ENCODE measurements at places on chromosomes 6 and 20.

DNA sequence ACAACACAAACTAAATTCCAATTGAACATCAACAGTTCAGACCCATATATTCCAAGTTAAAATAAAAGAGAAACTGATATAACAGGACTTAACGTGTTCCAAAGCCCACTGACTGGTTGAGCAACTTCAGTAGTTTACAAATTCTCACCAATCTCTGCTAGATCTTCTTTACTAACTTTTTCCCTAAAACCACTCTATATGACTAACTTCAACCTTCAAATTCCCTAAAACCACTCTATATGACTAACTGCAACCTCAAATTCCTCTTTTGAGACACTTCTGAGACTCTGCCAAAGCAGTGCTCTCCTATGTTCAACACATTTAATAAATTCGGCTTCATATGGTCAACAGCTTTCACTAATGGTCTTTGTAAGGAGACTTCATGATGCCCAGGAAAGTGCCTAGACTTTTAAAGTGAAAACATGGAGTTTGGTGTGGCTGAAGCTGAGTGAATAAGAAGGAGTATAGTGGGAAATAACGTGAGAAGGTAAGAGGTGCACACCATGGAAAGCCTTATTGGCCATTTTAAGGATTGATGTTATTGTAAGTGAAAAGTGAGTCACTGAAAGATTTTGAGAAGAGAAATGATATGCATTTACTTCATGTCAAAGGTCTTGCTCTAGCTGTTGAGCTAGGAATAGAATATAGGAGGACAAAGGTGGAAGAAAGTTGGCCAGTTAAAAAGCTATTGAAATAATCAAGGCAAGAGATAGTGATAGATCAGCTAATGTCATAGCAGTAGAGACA is 134.0 kb upstream of the HCRTR2 start:
- peaks cover 7% of the 10 kb centered on the region for H3K4me1 ChIP-seq
- DNase-seq, result peak; percentile 20
- H3K36me3 ChIP-seq, result no peaks in the 10 kb centered on the region
- H3K4me3 ChIP-seq, result no peak overlapping the region

DNA sequence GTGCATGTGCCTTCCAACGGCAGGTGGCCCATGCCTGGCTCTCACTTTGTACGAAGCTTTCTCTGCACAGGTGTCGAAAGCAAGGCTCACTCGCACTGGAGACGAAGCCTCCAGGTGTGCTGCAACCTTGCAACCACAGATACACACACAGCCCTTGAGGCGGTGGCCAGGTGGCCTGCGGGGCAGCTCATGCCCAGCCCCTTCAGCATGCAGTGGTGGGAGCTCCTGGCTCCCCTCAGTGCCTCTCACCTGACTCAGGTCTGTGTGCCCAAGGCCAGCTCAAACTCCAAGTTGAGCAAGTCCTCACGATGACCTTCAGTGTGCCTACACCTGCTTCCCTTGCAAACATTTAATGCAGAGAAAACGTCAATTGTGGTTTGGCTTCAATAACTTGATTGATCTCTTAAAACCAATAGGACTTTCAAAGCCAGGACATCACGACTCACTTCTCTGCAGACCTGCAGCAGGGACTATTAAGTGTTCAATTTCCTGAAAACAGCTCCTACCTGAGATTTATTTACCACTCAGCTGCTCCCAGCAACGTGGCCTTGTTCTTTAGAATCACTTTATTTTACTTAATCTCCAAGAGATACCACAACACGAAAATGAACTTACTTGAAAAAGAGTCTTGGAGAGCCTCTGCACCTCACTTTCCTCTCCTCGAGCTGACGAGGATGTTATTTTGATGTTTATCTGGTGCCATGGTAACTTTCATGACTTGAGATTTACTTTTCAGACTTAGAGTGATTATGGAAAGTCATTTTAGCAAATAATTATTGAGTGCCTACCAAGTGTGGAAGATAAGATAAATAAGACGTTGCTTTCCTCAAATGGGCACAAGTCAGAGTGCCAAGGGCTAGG is 86.3 kb downstream of the SLC22A23 start:
- no peak overlapping the region for H3K4me3 ChIP-seq
- H3K27ac ChIP-seq, result no peak overlapping the region
- no peak for DNase-seq
- peaks cover 5% of the 10 kb centered on the region for H3K36me3 ChIP-seq

- H3K27me3 ChIP-seq, result no peaks in the 10 kb centered on the region
- H3K4me3 ChIP-seq, result no peak overlapping the region
- H3K36me3 ChIP-seq, result peaks cover 69% of the 10 kb centered on the region
- H3K4me1 ChIP-seq, result peaks cover 5% of the 10 kb centered on the region
- no peak overlapping the region for H3K27ac ChIP-seq
- DNase-seq, result no peak
These were observed 60.2 kb downstream of the MYH7B start for GRCh38 chr20:35015863-35016193.

- DNase-seq, result peak; percentile 16
- H3K36me3 ChIP-seq, result peaks cover 7% of the 10 kb centered on the region
- H3K4me1 ChIP-seq, result peaks cover 33% of the 10 kb centered on the region
- peak overlapping the region; percentile 84 for H3K4me3 ChIP-seq
- H3K27ac ChIP-seq, result peak overlapping the region; percentile 74
- H3K27me3 ChIP-seq, result no peaks in the 10 kb centered on the region
These were observed 1.1 kb downstream of the MAPRE1 start for GRCh38 chr20:32820698-32821377.

GRCh38 chr20:41178904-41179432 is 41.6 kb downstream of the PLCG1 start:
- H3K4me1 ChIP-seq, result peaks cover 23% of the 10 kb centered on the region
- peaks cover 21% of the 10 kb centered on the region for H3K36me3 ChIP-seq
- no peak for DNase-seq
- peak overlapping the region; percentile 35 for H3K27ac ChIP-seq
- H3K27me3 ChIP-seq, result no peaks in the 10 kb centered on the region

GRCh38 chr6:159232751-159233150 is 63.6 kb downstream of the FNDC1 start:
- DNase-seq, result no peak
- no peak overlapping the region for H3K4me3 ChIP-seq
- H3K27ac ChIP-seq, result no peak overlapping the region
- peaks cover 59% of the 10 kb centered on the region for H3K27me3 ChIP-seq

DNA sequence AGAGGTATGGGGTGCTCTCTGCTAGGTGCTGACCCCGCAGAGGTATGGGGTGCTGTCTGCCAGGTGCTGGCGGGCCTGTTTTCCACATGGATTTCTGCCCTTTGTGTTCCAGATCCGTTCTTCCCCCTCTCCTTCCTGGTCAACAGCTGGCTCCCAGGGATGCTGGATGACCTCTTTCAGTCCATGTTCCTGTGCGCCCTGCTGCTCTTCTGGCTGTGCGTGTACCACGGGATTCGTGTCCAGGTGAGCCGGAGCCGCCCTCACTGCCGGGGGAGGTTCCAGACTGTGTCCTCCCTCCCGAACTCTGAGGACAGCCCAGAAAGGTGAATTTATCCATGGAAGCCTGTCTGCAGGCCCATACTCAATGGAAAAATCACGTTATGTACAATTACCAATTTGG is 36.3 kb downstream of the DYNLT1 start:
- H3K27me3 ChIP-seq, result no peaks in the 10 kb centered on the region
- no peak overlapping the region for H3K27ac ChIP-seq
- H3K36me3 ChIP-seq, result peaks cover 26% of the 10 kb centered on the region
- no peak overlapping the region for H3K4me3 ChIP-seq
- H3K4me1 ChIP-seq, result no peaks in the 10 kb centered on the region

GRCh38 chr6:37587866-37588734 is 88.4 kb upstream of the CCDC167 start:
- peaks cover 4% of the 10 kb centered on the region for H3K4me1 ChIP-seq
- H3K4me3 ChIP-seq, result no peak overlapping the region
- no peaks in the 10 kb centered on the region for H3K36me3 ChIP-seq
- peaks cover 13% of the 10 kb centered on the region for H3K27me3 ChIP-seq
- DNase-seq, result no peak

DNA sequence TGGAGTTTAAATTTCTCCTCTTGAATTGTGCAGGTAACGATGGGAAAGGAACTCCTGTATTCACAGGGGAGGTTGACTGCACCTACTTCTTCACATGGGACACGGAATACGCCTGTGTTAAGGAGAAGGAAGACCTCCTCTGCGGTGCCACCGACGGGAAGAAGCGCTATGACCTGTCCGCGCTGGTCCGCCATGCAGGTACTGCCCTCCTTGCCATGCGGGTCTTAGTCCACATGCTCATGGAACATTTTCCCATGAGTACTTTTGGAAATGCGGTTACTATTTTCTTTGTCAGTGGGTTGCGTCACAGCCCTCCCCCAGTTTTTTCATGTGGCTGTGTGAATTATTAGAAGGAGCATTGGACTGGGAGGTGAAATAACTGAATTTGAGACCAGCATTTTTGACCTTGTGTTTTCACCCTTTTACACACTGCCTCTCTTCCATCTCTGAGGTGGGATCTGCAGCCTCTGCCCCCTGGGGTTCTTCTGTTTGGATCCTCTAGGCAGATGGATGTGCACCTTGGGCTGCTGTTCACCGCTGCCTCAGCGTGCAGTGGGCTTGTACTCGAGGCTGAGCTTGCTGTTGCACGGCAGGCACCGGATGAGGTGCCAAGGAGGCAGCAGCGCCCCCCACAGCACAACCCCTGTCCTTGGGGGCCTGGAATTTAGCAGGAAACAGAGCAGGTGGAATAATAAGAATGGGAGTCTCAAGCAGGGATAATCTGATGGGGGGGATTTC is 71.8 kb downstream of the IGF2R start:
- no peak for DNase-seq
- no peak overlapping the region for H3K27ac ChIP-seq
- H3K4me3 ChIP-seq, result no peak overlapping the region
- H3K4me1 ChIP-seq, result peaks cover 67% of the 10 kb centered on the region

GRCh38 chr20:37999526-38000263 is 33.6 kb downstream of the TTI1 start:
- H3K36me3 ChIP-seq, result peaks cover 70% of the 10 kb centered on the region
- H3K27ac ChIP-seq, result peak overlapping the region; percentile 68
- no peak for DNase-seq

DNA sequence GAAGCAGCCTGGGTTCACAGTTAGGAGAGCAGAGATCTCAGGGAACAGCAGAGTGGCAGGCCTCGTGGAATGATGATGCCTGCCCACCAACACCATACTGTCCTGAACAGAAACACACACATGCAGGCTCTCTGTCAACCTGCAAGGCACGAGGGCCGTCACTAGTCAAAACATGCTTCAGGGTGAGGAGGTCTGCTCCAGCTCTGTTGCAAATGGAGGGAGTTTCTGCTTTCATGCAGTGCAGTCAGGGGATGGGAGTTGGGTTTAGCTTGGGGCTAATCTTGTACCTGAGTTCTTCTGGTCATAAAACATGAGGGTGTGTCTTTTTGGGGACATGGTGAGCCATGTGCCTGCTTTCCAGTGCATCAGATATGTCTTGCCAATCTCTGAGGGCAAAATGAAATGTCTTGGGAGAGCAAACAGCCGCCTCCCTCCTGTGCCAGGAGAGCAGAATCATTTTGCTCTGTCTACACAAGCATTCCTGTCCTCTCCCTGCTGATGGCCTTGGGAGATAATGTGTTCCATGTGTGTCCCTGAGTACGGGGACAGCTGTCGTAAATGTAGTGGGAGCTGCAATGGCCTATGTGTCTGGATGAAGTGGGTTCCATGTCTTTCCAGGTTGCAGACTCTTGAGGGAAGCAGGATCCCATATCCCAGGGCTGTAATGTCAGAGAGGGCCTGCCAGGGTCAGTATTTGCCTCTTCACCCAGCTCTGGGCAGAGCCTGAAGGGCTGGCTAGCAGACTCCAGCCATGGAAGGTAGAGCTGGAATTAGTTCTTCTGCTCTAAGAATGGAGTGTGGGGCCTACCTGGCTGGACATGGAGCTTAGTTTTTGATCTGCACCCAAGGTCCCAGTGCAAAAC is 40.6 kb downstream of the MAFB start:
- H3K27ac ChIP-seq, result peak overlapping the region; percentile 80
- H3K27me3 ChIP-seq, result no peaks in the 10 kb centered on the region
- no peaks in the 10 kb centered on the region for H3K36me3 ChIP-seq
- no peak overlapping the region for H3K4me3 ChIP-seq
- DNase-seq, result no peak
- H3K4me1 ChIP-seq, result peaks cover 43% of the 10 kb centered on the region

GRCh38 chr6:64330694-64331307 is 695.2 kb downstream of the PHF3 start:
- peak; percentile 74 for DNase-seq
- H3K27ac ChIP-seq, result no peak overlapping the region
- no peaks in the 10 kb centered on the region for H3K4me1 ChIP-seq
- no peaks in the 10 kb centered on the region for H3K27me3 ChIP-seq
- no peak overlapping the region for H3K4me3 ChIP-seq
- no peaks in the 10 kb centered on the region for H3K36me3 ChIP-seq

DNA sequence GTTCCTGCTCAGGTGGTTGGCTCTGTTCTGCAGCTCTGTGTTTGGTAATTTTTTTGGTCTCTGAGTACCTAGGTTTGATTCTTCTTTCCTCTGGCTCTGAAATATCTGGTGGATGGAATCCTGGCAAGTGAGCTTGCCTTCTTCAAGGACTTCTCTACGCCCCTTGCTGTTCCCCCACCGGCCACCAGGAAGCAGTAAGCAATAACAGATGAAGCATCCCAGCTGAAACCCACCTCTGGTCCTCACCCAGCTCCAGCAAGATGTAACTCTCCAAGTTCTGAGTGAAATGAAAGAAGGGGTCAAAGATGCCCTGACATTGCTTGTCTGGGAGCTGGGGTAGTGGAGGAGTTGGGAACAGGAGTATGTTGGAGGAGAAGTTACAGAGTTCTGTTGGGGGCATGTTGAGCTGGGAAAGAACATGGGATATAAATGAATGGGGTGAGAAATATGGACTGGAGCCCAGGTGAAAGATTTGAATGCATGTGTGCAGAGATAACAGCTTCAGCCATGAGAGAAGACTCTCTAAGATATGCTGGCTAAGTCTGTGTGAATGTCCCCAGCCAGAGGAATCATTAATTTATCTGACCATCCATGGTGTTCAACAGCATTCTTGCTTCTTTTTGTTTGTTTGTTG is 51.3 kb upstream of the GLP1R start:
- no peaks in the 10 kb centered on the region for H3K36me3 ChIP-seq
- peak; percentile 30 for DNase-seq
- H3K27ac ChIP-seq, result no peak overlapping the region
- peaks cover 39% of the 10 kb centered on the region for H3K27me3 ChIP-seq

- no peak overlapping the region for H3K4me3 ChIP-seq
- H3K27me3 ChIP-seq, result peaks cover 35% of the 10 kb centered on the region
- no peak for DNase-seq
- H3K36me3 ChIP-seq, result no peaks in the 10 kb centered on the region
- no peak overlapping the region for H3K27ac ChIP-seq
These were observed 1.3 kb upstream of the SLC17A1 start for GRCh38 chr6:25833136-25833535.

DNA sequence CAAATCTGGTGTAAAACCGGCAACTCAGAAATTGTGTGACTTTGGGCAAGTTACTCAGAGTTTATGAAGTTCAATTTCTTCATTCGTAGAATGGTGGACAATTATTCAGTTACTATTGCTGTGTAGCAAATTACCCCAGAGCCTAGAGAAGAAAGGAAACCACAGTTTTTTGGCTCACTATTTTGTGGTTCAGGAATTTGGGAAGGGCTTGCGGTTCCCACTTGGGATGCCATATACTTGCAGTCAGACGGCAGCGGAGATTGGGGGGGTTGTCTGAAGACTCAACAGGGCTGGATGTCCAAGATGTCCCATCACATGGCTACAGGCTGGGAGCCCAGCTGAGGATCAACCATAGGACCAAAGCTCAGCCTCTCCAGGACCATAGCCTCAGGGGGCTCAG is 108.1 kb downstream of the PCSK2 start:
- no peak overlapping the region for H3K27ac ChIP-seq
- H3K27me3 ChIP-seq, result peaks cover 71% of the 10 kb centered on the region
- no peaks in the 10 kb centered on the region for H3K36me3 ChIP-seq
